ENCODE measurements at places on chromosomes 12 and 14.

GRCh38 chr14:99513946-99514551 lies 32.8 kb downstream of the CCNK start:
- no peak for DNase-seq

- no peak for DNase-seq
Measured at GRCh38 chr12:89793946-89794345, 85.3 kb upstream of the ATP2B1 start.

DNA sequence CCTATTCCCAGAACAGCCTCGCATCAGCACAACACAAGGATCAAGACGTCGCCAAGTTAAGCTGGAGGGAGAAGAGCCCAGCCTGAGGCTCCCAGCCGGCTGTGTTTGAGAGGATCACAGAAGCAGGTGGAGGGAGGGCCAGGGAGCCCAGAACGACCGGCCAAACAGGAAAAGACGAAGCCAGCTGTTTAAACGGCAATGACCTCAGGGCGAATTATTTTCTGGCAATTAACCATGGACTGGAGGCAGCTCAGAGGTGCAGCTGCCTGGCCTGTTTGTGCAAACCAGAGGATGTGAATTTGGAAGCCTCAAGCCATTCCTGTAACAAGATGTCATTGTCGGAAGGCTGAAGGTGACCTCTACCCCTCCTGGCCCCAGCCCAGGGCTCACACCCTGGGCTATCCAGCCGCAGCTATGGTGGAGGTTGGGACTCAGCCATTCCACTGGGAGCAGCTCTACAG lies 175.8 kb upstream of the PRMT8 start:
- DNase-seq: no peak

DNA sequence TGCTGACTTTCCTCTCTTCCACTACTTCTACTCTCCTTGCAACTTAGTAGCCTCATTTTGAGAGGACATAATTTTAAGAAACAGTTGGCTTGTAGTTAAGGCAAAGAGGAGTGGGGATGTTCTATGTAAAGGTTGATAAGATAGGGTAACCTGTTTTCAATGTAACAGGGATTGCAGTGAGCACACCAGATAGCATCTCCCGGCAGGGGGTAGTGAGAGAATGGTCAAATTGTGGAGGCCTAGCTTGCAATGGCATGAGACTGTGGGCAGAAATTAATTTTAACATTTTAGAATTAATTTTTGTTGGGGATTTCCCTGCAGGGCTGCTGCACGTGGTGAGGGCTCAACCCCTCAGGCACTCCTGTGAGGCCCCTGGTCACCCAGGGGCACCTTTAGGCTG lies 41.4 kb downstream of the KLRG1 start:
- no peak for DNase-seq

DNA sequence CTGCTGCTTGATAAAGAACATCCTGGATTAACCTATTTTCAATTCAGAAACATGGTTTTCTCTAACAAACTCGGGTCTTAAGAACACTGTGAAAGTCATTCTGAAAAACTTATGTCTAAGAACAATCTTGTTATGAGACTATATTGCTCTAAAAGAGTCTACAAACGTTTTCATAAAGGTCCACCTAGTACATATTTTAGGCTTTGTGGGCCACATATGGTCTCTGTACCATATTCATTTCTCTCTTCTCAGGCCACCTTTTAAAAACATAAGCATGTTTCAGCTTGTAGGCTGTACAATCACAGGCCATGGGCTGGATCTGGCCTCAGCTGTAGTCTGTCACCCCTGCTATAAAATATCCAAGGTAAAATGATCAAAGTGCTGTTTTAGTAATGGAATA lies 39.9 kb downstream of the PPP4R3A start:
- DNase-seq: no peak

DNA sequence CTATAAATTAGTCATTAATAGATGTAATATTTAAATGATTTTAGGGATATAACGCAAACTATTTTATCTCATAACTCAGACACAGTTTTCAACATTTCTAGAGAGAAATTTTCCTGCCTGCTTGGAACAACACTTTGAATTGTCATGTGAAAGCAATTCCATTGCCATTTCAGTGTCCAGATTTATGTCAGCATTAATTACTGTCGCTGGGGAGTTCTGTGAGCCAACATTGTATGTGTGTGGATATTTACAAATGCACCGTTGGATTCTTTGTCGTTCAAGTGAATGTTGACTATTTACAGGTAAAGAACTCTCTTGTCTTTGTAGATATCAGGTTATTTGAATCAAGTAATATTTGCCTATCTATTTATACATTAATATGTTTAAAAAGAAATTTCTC lies 465.3 kb upstream of the RGS6 start:
- DNase-seq: no peak

DNA sequence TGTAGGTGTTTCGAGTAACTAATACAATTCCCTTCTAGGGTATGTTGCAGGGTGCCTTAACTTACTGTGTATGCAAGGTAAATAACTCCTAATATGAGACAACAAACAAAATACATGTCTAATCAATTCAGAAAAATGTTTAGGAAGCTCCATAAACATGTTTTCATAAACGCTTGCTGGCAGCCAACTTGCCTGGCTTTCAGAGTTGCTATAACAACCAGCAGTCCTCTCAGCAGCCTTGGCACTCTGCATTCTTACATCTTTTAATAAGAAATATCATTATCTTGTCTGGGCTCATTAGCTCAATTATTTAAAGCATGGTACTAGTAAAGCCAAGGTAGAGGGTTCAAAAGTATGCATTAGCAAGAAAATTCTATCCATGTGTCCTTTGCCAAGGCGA lies 477.4 kb downstream of the APAF1 start:
- DNase-seq: no peak

DNA sequence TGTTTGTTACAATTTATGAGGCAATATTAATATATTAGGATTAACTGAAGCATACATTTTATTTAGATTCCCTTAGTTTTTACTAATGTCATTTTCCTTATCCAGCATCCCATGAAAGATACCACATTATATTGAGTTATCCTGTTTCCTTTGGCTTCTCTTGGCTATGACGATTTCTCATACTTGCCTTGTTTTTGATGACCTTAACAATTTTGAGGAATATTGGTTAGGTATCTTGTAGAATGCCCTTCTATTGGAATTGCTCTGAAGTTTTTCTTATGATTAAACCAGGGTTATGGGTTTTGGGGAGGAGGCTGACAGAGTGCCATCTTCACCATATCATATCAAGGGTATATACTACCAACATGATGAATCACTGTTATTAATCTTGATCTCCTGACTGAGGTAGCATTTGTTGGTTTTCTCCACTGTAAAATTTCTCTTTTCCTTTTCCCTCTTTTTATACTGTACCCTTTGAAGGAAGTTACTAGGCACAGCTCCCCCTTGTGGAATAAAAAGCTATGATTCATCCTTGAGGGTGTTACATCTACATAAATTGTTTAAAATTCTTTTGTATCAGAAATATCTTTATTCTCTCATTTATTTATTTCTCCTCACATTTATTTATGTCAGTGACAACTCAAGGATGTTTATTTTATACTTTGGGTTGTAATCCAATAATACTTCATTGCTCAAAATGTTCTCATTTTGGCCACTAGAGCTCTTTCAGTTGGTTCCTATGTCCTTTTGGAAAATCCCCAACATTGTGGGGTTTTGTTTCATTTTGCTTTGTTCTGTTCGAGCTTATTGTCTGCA lies 239.0 kb downstream of the SLC16A7 start:
- DNase-seq: no peak

GRCh38 chr14:26286081-26286912 lies 311.5 kb downstream of the NOVA1 start:
- DNase-seq: no peak

DNA sequence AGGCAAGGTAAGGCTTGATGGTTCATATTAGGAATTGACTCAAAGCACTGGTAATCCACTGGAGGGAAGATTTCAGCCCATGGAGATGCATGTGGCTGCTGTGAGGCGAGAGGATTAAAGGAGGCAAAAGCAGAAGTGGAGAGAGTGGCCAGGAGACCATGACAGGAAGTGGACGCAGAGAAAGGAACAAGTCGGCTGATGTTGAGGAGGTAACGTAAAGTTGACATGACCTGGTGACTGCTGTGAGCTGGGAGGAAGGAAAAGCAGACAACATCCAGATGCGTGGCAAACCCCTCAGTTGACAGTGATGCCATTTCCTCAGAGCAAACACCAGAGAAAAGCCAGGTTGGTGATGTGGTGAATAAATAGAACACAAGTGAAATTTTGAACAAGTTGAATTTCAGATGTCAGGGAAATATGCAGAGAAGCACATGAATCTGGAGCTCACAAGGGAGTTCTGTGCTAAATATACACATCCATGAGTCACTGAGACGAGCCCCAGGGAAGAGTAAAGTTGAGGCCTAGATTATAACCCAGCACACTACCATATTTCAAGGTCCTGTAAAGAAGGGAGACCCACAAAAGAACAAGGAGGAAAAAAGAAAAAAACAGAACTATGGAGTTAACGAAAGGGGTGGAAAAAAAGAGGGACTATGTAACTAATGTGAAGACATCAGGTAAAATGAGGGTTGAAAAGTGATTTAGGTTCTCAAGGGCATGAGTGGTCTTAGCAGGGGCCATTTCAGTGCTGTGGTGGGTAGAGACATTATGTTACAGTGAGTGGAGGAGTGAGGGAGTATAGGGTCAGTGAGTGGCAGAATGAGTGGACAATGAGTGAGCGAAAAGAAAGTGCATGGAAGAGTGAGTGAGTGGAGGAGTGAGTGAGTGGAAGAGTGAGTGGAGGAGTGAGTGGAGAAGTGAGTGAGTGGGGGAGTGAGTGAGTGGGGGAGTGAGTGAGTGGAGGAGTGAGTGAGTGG lies 61.6 kb upstream of the GZMB start:
- DNase-seq: no peak

- DNase-seq: no peak
Measured at GRCh38 chr12:28460420-28461130, 270.3 kb downstream of the CCDC91 start.

GRCh38 chr12:50397117-50397650 lies 775 bp upstream of the FAM186A start:
- DNase-seq: no peak

GRCh38 chr12:122086641-122087285 lies 8.2 kb downstream of the MLXIP start:
- no peak for DNase-seq

DNA sequence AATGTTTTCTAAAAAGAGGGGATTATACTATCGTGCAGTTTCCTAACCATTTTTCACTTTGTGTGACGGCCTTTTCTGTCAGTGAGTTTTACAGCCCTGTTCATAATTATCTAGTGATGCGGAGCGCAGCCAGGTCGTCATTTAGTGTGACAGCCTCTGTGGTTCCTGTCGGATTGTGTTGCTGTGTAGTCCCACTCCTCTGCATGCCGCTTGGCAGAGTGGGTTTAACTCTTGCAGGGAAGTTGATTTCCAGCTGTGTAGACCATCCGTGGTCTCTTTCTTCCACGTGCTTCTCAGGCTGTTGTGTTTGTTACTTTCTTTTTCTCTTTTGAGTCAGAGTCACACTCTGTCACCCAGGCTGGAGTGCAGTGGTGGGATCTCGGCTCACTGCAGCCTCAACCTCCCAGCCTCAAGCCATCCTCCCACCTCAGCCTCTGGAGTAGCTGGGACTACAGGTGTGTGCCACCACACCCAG lies 8.6 kb downstream of the RAN start:
- DNase-seq: no peak

DNA sequence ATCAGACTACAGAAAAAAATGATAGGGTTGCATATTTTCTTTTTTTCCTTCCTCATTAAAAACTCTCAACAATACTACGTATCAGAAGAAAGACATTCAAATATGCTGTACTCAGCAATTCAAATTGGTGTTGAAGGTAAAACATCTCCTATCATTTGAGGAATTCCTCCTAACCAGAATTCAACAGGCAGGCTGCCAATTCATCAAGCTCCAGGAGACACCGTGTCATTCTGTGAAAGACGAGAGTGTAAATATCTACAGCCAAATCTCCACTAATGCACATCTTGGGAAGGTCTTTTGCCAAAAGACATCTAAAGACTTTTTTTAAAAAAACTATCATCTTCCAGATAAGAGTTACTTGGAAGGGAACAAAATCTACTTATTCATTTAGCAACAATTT lies 26.6 kb downstream of the NT5DC3 start:
- DNase-seq: no peak

DNA sequence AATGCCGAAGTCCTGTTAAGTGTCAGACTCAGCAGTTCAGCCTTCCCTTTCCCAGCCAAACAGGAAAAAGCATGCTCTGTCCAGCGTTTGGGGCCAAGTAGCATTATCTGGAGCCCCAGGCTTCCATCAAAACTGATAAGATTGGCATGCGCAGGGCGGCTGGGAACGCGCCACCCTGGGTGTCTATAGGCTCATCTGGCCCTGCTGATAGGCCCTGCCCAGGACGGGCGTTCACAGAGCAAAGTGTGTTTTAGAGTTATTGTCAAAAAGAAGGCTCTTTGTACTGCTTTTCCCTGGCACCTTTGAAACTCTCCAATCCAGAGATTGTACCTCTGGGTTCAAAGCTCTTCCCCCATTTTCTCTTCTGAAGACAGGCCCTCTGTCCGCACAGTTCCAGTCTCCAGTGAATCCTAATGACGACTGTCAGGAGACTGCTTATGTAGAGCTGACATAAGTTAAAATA lies at the start of gene ART4:
ART4 (minus strand) TSS at position 102 of the 463 bp plus-strand sequence. CDS start 413 bp downstream, outside the sequence.
- DNase-seq: no peak

DNA sequence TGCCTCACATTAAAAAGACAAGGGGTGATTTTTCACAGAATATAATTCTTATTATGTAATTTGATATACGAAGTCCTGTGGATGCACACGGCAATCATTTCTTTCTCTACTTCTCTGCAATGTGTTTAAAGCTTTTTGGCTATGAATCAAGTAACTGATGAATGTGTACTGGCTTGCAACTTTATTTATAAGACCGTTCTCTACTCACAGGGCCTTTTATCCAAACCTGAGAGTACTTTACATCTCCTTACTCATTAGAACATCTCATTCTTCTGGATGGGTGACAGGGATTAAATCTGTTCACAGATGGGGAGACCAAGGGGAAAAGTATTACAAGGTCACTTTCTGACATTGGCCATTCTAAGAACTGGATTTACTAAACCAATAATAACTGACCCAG lies 215.8 kb upstream of the DIO2 start:
- DNase-seq: no peak

DNA sequence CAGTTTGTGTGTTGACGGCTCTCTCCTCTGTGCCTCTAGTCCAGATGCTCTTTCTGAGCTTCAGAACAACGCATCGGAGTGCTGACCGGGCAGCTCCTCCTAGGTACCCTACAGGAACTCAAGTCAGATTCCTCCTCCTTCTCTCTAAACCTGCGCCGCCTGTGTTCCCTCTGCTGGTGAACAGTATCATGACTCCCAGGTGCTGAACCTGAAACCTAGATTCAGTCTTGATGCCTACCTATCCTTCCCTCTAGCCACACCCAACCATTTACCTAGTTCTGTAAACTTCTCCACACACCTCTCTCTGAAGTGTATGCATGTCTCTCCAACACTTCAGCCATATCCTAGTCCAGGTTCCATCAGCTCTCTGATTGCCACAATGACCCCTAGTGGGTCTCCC lies 112.7 kb downstream of the EFCAB11 start:
- no peak for DNase-seq

- no peak for DNase-seq
Measured at GRCh38 chr12:93778766-93779165, 101.6 kb downstream of the CRADD start.

GRCh38 chr12:109775172-109775881 lies 57.9 kb downstream of the TRPV4 start:
- peak; percentile 34 for DNase-seq

- no peak for DNase-seq
Measured at GRCh38 chr14:98144964-98145363, 1127.0 kb downstream of the BCL11B start.

- no peak for DNase-seq
Measured at GRCh38 chr12:12236896-12237295, 29.9 kb downstream of the LRP6 start.

- DNase-seq: no peak
Measured at GRCh38 chr14:30706704-30707103, 84.6 kb downstream of the SCFD1 start.

All from activated CD8-positive, alpha-beta memory T cell treated with anti-CD3 and anti-CD28 coated beads for 4 hours (primary cell).